ENCODE measurements at places on chromosomes 1 and 21. TPM values are rescaled to one million over a fixed set of nuclear protein-coding genes. Genes with fewer than 3 reads are reported as not detected.
A peak's percentile ranks its signal among the peaks of the same experiment; 100 is the strongest.

DNA sequence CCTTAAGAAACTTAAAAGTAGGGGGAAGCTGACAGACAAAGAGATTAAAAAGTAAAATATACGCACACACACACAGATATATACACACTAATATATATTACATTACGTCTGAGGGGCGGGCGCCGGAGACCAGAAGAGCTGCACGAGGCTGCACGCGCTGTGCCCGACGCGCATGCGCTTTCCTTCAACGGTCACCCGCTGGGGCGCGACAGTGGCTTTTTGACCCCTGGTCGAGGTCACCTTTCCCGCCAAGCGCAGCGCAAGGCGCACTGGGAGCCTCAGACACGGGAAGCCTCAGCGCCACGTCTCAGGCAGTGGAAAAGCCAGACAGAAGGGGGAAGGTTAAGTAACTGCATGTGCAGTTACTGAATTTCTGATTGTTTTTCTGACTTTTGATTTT, at the start of gene HORMAD1:
TSS of gene HORMAD1 (minus strand) at position 193 of the 400 bp plus-strand sequence. CDS start 1,390 bp downstream, outside the sequence.
- no peak for DNase-seq

Gene IFNLR1
- 1.2 TPM for polyA plus RNA-seq

GRCh38 chr1:6269720-6270400, 9.0 kb upstream of the GPR153 start:
- DNase-seq: no peak

Gene SPRR2F
- not detected for polyA plus RNA-seq

DNA sequence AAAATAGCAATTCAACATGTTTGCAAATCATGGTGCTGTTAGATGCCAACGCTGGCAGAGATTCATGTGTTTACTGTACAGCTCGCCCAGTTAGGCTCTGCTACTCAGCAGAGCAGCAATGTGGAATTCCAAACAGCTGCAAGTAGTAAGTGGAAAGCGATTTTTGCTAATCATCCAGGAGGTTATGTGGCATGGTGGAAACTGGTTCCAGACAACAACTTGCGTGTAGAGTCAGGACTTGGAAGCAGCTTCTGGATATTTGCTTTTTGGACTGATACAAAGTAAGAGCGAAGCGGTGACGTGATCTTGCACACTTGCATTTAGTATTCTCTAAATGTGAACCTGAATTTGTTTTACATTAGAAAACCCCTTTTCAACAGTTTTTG, 27.1 kb upstream of the HHAT start:
- DNase-seq: no peak

GRCh38 chr1:241808265-241808664, 39.7 kb upstream of the EXO1 start:
- DNase-seq: no peak

- no peak for DNase-seq
Observed at GRCh38 chr1:119909890-119910596, 13.7 kb upstream of the ADAM30 start.

DNA sequence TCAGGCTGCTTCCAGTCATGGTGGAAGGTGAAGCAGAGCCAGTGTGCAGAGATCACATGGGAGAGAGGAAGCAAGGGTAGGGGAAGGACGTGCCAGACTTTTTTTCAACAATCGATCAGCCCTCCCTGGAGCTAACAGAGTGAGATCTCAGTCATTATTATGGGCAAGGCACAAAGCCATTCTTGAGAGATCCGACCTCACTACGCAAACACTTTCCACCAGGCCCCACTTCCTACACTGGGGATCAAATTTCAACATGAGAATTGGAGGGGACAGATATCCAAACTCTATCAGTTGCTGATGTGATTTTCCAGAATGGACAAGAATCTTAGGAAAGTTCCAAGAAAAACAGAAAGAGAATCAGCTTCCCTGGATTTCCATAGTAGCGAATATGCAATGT, 60.5 kb downstream of the BACE2 start:
- no peak for DNase-seq

GRCh38 chr1:29669158-29669871, 433.0 kb downstream of the PTPRU start:
- no peak for DNase-seq

Gene CD53
- polyA plus RNA-seq: 13.5 TPM

DNA sequence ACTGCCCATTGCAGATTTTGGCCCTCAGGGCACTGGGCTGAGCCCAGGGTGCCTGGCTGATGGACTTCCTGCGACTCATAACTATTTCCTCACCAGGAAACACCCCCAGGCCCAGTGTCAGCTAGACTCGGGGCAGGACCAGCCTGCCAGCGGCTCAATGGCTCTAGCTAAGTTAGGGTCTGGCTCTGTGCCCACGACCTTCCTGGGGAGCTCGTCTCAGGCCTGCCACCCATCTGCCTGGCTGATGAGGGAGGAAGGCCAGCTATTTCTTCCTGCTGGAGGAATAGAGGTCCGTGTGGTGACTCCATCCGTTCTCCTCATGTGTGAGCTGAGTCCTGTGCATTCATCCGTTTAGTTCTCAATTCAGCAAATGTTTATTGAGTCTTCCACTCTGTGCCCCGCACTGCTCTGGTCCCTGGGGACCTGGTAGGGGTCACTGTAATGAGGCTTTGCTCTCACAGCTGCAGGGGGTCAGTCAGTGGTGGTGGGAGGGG, 44.5 kb downstream of the KIRREL1 start:
- DNase-seq: no peak

DNA sequence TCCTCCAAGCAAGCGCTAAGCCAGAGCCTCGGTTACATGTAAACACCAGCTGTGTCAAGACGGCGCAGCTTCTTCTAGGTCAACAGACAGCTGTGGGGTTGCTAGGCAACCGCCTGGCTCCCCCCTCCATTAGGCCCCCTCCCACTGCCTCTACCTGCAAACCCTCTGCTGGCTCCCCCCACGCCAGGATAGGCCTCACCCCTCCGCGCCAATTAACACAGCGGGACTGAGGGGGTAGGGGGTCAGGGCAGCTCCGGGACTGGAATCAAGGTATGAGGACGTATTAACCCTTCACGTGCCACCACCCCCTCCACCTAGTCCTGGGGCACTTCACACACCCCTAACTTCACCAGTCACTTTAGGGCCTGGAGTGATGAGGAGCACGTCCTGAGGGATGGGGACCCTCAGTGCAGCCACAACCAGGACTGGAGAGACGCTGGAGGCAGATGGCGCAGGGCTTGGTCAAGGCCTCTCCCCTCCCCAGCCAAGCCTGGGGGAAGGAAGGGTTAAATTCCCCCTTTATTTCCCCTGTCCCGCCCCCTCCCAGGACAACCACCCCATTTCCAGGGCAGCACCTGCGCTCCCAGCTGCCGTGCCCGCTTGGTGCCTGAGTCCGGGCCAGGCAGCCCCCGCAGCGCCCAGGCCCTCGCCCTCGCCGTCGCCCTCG, 37.4 kb upstream of the WASF2 start:
- peak; percentile 69 for DNase-seq

- DNase-seq: peak; percentile 34
Observed at GRCh38 chr1:15218287-15219279, 28.4 kb upstream of the FHAD1 start.

DNA sequence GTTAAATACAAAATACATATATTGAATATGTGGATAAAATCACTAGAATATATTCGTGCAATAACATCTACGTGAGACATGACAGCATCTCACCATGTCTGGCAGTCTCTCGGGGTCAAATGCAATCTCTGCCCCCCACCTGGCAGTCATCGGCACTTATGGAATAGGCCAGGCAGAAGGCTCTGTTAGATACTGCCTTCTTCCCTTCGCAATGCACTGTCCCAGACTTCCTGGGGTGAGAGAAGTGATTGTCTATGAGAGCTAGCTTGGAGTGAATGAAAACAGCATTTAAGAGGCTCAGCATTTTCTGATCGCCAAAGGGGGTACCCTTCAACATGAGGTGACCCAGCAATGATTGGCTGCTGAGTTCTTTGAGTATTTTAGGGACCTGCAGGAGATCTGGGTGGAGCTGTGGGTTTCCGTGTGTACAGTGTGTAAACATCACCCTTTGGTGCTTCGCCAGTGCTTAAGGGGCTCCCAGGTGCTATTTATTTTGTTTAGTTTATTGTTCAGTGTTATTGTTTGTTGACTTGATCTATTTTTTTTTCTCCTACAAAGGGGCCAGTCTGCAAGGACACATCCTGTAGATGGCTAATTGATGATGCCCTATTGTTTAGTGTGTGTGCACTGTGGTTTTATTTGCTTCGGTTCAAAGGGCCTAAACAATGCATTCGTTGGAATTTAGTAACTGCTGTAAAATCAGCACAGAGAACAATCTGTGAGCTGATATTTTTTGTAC, 10.2 kb downstream of the ERG start:
- DNase-seq: no peak

DNA sequence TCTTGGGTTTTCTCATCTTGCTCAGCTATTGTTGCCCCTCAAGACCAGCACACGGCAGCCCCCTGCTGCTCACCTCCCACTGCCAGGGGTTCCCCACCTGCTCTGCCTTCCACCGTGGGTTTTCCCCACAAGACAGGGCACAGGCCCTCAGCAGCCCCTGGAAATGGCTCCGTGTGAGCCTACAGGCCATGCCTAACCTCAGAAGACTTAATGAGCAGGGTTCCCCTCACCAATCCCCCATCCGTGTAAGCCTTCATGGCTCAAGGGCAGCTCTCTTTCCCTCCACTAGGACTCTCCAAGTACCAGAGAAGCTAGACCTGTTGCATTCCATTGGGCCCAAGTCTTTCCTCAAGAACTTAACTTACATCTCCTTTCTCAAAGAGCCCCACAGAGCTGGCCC, 18.4 kb upstream of the RCAN3 start:
- DNase-seq: no peak

DNA sequence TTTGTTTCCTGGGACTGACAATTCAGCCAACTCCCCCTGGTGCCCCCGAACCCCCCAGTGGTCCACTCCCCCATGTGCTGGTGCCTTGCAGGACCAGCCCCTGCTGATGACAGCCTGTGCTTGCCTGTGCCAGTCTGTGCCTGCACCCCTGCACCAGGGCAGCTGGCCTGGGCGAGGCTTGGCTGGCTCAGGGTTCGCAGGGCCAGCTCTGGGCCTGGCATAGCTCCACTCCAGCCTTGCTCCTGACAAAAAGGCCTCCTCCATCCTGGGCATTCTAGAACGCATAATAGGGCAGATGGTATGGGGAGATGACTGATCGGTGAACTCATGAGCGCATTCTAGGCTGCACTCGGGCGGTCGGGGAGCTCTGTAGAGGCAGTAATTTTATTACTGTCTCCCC, 5.4 kb downstream of the CNTN2 start:
- no peak for DNase-seq

DNA sequence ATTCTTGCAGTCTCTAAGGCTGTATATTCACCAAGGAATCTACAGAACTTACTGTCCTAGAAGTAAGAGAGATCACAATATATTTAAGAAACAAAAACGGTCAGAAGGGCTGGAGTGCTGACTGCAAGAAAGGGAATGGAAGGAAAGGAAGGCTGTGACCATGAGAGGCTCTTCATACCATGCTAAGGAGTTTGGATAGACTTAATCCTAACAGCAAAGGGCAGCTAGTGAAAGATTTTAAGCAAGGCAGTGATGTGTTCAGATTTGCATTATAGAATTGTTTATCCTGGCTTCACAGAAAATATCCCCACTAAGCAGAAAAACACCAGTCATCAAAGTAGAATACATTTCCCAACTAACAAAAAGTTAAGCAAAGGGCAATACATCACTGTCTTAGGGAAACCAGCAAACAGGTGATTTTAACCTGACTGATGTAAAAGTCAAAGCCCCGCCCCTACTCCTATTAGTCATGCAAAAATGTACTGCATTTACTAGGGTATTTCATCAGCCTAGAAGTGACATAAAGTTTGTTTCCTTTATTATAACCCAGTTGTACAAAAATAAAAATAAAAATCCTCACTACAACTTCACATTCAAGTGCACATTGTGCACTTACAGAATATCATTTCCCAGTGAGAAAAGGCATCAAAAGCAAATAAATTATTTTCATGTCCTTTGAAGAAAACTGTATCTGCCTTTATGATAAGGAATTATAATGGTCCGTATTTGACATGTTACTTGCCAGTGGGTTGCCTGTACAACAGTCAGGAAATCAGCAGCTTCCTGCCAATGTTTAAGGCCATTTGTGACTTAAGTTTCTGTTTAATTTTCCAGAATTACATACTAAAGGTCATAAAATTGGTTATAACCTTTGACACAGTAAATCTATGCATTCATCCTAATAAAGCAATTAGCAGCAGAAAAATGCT, 17.2 kb downstream of the JAK1 start:
- no peak for DNase-seq

- no peak for DNase-seq
Observed at GRCh38 chr1:237671262-237671661, 219.5 kb downstream of the ZP4 start.

- no peak for DNase-seq
Observed at GRCh38 chr1:147833231-147833860, 69.2 kb upstream of the GJA8 start.

Gene CELA2B
- polyA plus RNA-seq: not detected

- no peak for DNase-seq
Observed at GRCh38 chr1:170369000-170369399, 163.0 kb upstream of the GORAB start.

Gene TEX38
- not detected for polyA plus RNA-seq

GRCh38 chr1:162233066-162233465, 143.6 kb downstream of the SPATA46 start:
- no peak for DNase-seq

Gene PRKAB2
- 9.1 TPM for polyA plus RNA-seq
